Glutamatergic neuron (in vitro differentiated cells): ENCODE measurements at places on chromosomes 5 and 9. TPM values are rescaled to one million over a fixed set of nuclear protein-coding genes. Genes with fewer than 3 reads are reported as not detected.
A peak's percentile ranks its signal among the peaks of the same experiment; 100 is the strongest.

DNA sequence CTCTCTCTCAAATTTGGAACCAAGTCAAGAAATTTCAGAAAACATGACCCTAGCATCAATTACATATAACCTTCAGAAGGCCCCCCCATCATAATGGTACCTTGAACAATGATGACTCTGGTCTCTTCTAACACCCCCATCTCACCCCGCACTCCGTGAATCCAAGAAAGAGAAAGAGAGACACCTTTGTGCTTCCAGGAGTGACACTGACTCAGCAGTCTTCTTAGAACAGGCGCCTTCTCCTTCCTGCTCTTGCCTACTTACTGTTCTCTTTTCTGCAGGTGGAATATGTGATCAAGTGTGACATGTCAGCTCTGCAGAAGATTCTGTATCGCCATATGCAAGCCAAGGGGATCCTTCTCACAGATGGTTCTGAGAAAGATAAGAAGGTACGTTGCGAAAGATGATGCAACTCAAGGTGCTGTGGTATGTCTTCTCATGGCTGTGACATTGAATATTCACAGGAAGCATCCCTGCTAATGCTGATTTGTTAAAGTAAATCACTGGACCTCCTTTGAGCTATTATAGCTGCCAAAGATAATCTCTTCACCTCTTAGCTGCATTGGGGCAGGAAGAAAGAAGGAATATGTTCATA lies 81.3 kb downstream of the SMARCA2 start:
- no peak for DNase-seq

DNA sequence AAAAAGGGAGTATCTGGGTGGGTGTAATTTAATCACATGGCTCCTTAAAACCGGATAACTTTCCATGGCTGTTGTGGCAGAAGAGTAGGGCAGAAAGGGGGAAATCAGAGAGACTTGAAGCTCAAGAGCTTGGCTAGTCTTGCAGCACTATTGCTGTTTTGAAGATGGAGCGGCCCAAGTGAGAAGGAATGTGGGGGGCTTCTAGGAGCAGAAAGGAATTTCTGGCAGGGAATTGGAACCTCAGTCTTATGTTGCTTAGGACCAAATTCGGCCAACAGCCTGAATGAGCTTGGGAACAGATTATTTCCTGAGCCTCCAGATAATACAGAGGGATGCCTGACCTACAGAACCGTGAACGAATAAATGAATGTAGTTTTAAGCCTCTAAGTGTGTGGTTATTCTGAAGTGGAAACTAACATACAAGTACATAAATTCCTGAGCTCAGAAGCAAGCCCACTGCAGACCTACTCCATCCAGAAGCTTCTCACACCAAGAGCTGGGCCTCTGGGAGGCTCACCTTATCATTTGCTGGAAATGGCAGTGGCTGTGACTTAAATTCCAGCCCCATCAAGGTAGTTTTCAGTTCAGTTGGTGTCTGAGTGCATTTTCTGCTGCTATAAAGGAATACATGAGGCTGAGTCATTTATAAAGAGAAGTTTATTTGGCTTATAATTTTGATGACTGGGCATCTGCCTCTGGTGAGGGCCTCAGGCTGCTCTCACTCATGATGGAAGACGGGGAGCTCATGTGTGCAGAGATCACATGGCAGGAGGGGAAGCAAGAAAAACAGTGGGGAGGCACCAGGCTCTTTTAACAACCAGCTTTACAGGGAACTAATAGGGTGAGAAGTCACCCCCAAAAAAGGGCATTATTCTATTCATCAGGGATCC lies 15.3 kb upstream of the TMEM174 start:
- DNase-seq: no peak

DNA sequence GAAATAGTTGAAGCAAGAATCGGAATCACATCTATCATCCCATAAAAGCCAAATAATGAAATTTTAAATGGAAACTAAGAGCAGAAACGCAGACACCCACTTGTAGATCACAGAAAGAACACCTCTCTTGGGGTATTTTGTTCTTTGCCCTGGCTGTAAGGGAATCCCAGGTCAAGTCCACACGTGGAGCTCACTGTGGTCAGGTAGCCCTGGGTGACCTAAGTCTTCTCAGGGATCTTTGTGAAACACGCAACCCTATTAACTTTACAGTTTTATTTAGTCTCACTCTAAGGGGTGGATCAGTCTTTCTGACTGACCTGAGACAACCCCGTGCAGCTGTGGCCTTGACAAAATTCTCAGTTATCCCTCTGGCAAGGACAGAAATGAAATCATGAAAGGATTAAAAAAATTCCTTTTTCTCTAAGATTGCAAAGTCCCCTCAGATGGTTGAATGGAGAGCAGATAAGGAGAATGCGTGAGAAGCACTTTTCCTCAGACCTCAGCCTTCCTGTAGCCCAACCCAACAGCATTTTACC lies 111.6 kb downstream of the NREP start:
- DNase-seq: no peak

- DNase-seq: no peak
Observed at GRCh38 chr5:90484540-90484939, 9.9 kb downstream of the POLR3G start.

DNA sequence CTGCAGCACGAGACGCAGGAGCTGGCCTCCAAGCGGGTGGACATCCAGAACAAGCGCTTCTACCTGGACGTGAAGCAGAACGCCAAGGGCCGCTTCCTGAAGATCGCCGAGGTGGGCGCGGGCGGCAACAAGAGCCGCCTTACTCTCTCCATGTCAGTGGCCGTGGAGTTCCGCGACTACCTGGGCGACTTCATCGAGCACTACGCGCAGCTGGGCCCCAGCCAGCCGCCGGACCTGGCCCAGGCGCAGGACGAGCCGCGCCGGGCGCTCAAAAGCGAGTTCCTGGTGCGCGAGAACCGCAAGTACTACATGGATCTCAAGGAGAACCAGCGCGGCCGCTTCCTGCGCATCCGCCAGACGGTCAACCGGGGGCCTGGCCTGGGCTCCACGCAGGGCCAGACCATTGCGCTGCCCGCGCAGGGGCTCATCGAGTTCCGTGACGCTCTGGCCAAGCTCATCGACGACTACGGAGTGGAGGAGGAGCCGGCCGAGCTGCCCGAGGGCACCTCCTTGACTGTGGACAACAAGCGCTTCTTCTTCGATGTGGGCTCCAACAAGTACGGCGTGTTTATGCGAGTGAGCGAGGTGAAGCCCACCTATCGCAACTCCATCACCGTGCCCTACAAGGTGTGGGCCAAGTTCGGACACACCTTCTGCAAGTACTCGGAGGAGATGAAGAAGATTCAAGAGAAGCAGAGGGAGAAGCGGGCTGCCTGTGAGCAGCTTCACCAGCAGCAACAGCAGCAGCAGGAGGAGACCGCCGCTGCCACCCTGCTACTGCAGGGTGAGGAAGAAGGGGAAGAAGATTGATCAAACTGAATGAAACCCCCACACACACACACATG lies 654 bp downstream of the PURA start:
- DNase-seq: peak; percentile 68

GRCh38 chr5:93708442-93708841 lies 33.0 kb downstream of the POU5F2 start:
- DNase-seq: no peak

DNA sequence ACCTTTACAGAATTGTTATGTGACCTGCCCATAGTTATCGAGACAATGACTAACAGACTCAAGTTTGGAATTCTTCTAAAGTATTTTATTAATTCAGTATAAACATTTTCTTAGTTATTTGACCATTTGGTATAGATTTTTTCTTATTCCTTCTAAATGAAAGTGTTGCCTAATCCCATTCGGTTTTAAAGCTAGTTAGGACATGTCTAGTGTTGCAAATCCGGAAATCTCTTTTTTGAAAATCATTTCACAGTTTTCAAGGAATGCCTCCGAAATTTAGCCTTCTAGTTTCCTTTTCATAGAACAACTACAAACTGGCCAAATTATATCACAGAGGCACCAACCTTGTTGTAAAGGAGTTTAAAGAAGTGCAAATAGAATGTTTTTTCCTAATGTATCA lies 171.8 kb downstream of the XRCC4 start:
- DNase-seq: no peak

DNA sequence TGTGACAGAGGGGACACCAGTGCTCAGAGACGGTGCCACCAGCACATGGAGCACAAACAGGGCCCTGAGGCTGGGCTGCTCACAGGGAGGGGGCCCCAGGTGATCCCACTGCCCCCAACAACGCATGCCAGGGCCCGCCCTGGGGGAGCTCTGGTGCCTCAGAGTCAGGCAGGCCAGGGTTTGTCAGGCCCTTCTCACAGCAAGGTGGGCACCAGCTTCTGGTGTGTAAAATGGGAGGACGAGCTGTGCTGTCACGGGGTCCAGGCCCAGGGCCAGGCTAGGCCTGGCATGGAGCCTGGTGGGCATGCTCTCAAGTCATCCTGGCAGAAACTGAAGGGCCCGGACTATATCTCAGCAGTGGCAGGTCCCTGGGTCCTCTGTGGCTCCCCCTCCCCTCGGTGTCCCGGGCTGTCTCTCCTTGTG lies 34.5 kb downstream of the PRRT1B start:
- DNase-seq: no peak

GRCh38 chr9:126336736-126337325 lies 10.2 kb downstream of the MVB12B start:
- DNase-seq: no peak

DNA sequence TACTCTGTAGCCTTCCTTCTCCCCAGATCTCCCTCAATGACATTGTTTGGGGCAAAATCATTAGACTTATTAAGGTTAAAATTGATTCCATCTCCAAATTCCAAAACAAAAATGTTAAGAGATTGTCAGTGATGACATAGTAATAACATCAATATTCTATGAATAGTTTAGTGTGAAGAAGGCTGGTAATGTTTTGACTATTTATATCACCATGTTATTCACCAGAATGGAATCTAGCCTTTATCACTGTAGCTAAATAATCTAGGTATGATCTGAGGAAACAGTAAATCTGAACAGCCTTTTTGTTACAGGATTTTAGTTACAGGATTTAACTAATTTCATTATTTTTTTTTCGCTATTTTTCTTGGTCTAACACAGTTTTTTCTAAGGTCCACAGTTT lies 929 bp upstream of the PLPP6 start:
- DNase-seq: no peak

DNA sequence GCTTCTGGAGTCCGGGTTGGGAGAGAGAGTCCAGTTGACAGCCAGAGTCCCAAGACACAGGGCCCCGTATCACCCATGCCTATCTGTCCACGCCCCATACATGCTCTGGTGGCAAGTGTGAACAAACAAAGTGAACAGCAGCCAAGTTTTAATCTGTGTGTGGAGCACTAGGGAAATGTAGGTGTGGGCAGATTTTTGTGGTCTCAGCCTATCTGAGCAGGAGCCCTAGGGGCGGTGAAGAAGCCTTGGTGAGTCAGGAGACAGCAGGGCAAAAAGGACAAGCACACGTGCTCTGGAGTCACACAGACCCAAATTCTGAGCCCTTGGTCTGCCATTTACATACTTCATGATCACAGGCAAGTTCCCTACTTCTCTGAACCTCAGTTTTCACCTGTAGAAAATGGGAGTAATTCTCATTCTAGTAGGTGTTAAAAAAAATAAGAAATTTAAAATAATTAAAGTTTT lies 23.2 kb downstream of the EGR1 start:
- DNase-seq: no peak

DNA sequence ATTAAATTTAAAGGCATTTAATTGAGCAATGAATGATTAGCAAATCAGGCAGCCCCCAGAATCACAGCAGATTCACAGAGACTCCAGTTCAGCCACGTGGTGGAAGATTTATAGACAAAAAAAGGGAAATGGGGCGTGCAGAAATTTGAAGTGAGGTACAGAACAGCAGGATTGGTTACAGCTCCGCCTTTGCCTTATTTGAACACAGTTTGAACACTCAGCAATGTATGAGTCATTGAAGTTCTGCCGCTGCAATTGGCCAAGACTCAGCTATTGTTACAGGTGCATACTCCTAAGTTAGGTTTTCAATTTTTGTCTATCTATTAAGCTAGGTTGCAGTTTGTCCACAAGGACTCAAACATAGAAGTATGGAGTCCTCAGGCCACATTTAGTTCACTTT lies 157.7 kb upstream of the SLC12A2 start:
- no peak for DNase-seq

DNA sequence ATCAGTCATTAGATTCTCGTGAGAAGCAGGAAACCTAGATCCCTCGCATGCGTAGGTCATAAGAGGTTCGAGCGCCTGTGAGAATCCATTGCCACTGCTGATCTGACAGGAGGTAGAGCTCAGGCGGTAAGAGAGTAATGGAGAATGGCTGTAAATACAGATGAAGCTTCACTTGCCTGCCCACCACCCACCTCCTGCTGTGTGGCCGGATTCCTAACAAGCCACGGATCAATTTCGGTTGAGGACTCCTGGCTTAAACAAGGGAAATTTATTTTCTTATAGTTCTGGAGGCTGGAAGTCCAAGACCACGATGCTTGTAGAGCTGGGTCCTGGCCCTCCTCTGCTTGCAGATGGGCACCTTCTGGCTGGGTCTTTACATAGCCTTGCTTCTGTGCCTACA lies 200.4 kb downstream of the PCSK5 start:
- no peak for DNase-seq

GRCh38 chr5:151274666-151275065 lies 21.7 kb downstream of the GM2A start:
- no peak for DNase-seq

DNA sequence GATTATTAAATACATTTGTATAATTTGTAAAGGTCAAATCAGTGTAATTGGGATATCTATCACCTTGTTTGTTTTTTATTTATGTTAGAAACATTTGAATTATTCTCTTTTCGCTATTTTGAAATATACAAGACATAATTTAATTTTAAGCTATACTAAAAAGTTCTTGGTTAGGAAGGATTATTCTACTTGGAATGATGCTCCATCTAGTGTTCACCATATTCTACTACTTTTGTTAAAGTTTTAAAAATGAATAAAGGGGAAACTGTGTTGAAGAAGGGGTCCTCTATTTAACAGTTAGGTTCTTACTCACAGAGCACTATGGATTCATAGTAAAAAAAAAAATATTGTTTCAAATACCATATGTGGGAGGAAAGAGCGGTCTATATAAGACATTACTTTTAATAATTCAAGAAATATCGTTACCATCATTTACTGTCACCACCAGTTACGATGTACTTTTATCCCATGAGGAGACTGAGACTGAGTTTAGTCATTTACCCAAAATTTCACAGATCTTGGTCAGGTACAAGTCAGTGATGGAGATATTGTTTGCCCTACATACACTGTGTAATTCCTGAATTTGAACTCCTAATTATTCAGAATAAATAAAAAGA lies 6.3 kb upstream of the STOM start:
- no peak for DNase-seq

DNA sequence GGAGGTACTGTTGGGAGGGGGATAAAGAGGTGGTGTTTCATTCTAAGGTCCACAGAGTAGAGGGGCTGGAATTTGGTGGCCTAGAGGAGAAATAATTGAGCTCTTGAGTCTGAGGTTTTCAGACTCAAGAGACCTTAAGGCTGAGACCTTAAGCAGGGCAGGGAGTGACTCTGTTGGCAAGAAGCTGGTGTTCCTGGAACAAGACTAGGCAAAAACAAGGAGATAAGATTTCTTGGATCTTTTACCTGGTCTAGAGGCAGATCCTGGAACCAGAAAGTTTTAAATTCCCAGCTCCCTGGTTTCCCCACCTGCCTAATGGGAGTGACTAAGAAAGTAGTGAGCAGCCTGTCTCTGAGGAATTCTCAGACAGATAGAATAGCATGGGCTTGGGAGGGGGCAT lies 4.1 kb upstream of the CCL21 start:
- DNase-seq: no peak

C9 gene
- not detected for total RNA-seq

DNLZ gene
- total RNA-seq: 16.5 TPM

SPINK6 gene
- not detected for total RNA-seq

FOXD4L4 gene
- total RNA-seq: 0.20 TPM

TRPM6 gene
- 1.7 TPM for total RNA-seq

ACTBL2 gene
- total RNA-seq: not detected

ECSCR gene
- not detected for total RNA-seq

IL4 gene
- total RNA-seq: not detected
